Activated CD4-positive, alpha-beta T cell treated with anti-CD3 and anti-CD28 coated beads, Interleukin-2, amount 50 U/mL, for 48 hours (primary cell): ENCODE measurements at places on chromosomes 6 and 20.
A peak's percentile ranks its signal among the peaks of the same experiment; 100 is the strongest.

DNA sequence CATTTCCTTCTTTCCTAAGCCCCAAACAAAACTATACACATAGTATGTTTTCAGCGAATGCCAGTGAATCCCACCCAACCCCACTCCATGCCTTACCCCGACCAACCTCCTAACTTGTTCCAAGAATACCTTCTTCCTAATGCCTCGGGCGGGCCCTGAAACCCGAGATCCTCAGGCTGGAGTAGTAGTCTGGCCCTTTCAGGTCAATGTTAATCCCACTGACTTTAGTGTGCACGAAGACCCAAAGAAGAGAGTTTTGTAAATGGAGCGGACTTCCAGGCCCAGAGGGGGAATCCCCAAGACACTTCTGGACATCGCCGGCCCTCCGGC, 394 bp downstream of the YIPF3 start:
- DNase-seq: no peak

- no peak for DNase-seq
These were observed 166.0 kb downstream of the PREX1 start for GRCh38 chr20:48661575-48662455.

DNA sequence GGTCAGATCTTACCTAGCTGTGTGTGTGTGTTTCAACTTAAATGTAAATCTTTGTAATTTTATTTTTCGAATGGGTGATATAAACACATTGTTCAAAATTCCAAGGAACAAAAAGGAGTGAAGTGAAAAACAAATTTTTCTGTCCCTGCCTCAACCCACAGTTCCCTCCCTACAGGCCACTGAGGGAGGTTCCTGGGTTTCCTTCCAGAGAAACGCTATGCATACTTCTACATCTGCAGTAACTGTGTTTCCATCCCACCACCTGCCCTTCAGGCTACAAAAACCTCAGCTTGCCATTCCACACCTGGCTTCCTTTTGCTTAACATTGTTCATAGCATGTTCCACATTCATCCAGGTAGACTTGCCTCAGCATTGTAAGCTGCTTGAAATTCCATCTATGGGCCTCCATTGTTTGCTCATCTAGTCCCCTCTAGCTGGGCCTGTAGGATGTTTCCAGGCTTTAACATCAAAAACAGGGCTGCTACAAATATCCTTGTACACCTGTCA, 12.0 kb downstream of the ANGPT4 start:
- no peak for DNase-seq

- no peak for DNase-seq
These were observed 497.5 kb upstream of the CITED2 start for GRCh38 chr6:139871803-139872510.

- peak; percentile 85 for DNase-seq
These were observed at the start of gene ZC3H12D for GRCh38 chr6:149484733-149485700. Gene ZC3H12D (minus strand): TSS chr6:149485014. CDS start chr6:149474543, 10,471 bp downstream.

DNA sequence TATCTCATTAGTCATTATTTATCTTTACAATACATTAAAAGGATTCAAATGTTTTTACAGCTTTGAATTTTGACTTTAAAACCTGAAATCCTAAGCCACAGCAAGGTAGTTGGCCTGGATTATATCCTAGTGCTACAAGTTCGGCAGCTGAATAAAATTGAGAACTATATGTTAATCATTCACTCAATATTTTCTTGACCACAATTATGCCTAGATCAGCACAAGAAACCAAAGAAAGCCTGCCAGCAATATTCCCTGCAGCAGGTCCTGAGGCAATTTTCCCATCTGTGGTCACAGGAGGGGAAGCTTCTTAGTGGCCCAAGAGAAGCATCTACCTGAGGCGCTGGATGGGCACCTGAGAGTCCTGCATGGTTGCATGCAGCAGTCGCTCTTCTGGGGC, 183.5 kb downstream of the GMDS start:
- no peak for DNase-seq

GRCh38 chr20:3786126-3786484, 435 bp downstream of the CENPB start:
- DNase-seq: peak; percentile 60

GRCh38 chr6:138803331-138803730, 7.4 kb downstream of the ECT2L start:
- no peak for DNase-seq

- no peak for DNase-seq
These were observed 79.8 kb upstream of the SCAF8 start for GRCh38 chr6:154653385-154653784.

GRCh38 chr6:110270165-110270564, 88.0 kb downstream of the METTL24 start:
- no peak for DNase-seq

DNA sequence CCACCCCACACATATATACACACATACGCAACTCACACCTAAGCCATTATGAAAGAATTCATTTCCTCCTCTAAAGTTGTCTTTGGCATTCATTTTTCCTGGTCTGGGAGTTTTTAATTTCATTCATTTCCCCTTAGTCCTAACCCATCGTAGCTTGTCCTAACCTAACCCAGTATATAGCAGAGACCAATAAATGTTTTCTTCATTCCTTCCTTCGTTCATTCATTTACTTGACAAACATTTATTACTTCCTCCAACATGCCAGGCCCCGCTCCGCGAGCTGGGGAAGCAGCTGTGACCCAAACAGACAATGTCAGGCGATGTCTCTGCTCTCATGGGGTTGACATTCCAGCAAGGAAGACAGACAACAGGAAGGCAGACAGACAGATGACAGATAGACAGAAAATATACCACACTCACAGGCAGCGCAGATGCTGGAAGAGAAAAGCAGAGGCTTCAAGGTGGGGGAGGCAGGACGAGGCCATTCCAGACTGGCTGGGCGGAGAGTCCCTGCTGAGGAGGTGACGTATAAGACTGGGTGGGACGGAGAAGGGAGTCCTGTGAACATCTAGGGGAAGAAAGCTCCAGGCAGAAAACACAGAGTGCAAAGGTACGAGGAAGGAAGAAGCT, 33.7 kb upstream of the SIRPA start:
- no peak for DNase-seq

DNA sequence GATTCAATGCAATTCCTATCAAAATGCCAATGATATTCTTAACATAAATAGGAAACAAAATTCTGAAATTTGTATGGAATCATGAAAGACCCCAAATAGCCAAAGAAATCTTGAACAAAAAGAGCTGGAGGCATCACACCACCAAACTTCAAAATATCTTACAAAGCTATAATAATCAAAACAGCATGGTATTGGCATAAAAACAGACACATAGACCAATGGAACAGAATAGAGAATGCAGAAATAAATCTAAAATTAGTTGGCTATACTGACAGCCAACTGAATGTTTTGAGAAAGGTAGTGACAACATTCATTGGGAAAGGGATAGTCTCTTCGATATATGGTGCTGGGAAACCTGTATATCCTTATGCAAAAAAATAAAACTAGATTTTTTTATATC, 121.9 kb upstream of the ASCC3 start:
- no peak for DNase-seq

DNA sequence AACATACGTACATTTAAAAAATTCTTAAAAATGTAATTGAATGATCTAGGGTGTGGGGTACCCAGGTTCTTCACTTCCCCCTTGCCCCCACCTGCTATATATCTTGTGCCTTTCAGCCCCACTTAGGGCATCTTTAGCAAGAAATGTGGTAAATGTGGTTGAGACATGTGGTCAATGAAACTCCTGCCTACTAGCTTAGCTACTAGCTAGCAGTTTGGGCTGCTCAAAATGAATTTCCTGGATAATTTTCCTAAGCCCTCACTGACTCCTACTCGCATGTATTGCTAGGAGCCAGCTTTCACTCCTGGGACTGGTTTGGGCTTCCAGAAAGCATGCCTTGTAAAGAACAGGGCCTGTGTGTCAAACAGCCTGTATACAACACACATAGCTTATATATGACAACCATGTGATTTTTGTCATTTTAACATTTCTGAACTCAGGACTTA, 257.3 kb downstream of the ATXN1 start:
- no peak for DNase-seq

DNA sequence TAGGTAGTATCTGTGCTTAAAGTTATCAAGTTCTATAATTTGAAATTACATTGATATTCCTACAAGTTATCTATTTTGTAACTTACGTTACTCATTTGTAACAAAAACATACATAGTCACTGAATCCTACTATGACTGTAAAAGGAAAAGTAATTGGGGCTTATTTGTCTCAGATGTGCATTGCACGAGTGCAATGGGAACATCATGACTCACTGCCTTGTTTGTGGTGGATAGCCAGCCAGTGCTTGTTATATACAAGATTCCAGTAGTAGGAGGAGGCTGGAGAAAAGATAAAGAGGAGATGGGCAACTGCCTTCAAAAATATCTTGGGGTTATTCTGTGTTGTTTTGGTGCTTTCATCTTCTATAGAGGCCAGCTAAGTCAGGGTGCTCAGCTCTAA, 164.1 kb downstream of the RNF144B start:
- DNase-seq: no peak

GRCh38 chr6:24412294-24412693, 9.6 kb downstream of the MRS2 start:
- DNase-seq: no peak

GRCh38 chr6:108667993-108668392, 107.3 kb downstream of the FOXO3 start:
- DNase-seq: no peak

- DNase-seq: no peak
These were observed 9.2 kb downstream of the CDH22 start for GRCh38 chr20:46299078-46299477.

- DNase-seq: no peak
These were observed 44.6 kb upstream of the LRFN2 start for GRCh38 chr6:40631744-40632143.

DNA sequence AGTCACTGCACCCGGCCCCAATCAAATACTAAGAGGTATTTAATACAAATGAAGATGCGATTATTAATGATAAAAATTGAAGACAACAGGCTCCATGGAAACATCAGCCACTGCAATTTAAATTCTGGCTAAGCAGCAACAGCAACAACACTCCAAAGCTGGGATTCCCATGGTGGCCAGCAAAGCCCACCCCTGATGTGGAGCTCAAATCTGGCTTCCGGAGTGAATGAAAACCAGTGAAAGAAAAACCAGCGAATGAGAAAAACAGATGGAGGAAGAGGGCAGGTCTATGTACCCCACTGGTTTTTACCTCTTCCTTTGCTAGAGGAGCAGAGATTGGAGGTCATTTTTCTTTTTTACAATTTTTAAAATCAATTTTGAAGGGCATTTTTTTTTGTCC, 135.9 kb upstream of the PDE10A start:
- no peak for DNase-seq

GRCh38 chr20:43938932-43939761, 24.5 kb downstream of the TOX2 start:
- no peak for DNase-seq

- DNase-seq: peak; percentile 57
These were observed 7.4 kb upstream of the ADTRP start for GRCh38 chr6:11785774-11786579.

DNA sequence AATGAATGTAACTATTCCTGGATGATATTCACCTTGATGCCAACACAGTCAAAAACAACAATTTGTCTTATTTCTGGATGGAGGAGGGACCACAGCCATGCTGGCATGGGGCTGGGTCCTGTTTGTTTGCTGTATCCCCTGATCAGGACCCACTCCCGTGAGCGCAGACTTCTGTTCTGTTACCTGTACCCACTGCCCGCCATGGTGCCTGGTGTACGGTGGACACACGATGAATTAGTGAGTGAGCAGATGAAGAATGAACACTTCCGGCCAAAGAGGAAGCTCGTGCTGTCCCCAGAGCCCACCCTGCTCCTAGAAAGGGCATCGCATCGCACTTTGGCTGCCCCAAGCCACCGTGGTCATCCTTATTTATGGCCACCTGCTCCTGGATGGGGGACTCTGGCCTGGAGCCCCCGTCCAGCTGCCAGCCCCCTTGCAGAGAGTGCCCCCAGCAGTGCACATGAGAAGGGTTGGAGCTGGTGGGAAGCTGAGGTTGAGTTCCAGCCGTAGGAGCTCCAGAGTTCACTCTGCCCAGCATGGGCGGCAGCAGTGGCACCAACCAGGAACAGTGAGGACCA, 100.9 kb downstream of the BMP7 start:
- DNase-seq: no peak
